ENCODE measurements at places on chromosomes 5 and 9.

DNA sequence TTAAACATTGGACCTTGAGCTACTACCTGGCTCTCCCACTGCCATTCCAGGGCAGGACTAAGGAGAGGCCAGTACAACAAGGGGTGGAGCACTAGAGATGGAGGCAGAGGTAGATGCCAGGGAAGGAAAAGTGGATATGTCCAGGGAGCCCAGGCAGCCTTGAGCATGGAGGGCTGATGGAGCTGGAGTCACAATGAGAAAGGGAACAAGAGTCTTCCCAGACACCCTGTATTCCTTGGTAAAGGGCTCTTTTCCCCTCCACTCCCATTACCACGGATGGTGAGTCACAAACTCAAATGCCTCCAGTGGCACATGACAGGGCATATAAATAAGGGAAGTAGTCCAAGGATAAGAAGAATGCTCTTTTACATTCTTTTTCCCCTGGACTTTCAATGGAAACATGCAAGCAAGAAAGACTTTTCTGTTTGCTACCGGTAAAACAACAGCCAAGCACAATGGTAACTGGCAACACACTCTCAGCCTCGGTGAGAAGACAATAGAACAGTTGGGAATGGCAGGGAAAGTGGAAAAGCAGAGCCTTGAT is 16.7 kb downstream of the ERAP1 start:
- no peak for DNase-seq

- DNase-seq = no peak
These were observed 70.4 kb downstream of the OTP start for GRCh38 chr5:77568082-77568481.

- DNase-seq = no peak
These were observed 140.8 kb upstream of the MTAP start for GRCh38 chr9:21661626-21662025.

DNA sequence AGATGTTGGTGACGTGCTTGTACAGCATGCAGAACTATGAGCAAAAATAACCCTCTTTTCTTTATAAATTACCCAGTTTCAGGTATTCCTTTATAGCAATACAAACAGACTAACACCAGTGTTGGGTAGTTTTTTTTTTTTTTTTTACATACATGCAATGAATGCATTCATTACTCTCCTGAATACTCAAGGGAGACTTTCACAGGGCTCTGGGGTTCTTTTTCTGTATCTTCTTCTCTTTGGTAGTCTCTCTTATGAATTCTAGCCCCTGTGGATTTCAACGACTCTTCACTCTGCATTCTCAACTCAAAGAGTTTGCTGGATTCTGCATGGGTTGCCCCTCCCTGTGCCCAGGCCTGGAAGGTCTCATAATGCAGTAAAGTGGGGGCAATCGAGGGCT is 27.8 kb downstream of the PTTG1 start:
- DNase-seq = no peak
